ENCODE measurements at places on chromosomes 7 and 10.

GRCh38 chr7:145729691-145730090 is 386.9 kb upstream of the CNTNAP2 start:
- no peak for DNase-seq

DNA sequence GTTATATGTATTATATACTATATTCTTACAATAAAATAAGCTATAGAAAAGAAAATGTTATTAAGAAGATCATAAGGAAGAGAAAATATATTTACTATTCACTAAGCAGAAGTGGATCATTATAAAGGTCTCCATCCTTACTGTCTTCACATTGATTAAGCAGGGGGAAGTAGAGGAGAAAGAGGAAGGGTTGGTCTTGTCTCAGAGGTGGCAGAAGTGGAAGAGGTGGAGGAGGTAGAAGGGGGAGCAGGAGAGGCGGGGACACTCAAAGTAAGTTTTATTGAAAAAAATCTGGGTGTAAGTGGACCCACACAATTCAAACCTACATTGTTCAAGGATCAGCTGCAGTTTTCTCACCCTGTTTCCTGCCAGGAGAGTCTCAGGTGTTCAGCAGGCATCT is 28.9 kb upstream of the ERCC6 start:
- no peak for DNase-seq

DNA sequence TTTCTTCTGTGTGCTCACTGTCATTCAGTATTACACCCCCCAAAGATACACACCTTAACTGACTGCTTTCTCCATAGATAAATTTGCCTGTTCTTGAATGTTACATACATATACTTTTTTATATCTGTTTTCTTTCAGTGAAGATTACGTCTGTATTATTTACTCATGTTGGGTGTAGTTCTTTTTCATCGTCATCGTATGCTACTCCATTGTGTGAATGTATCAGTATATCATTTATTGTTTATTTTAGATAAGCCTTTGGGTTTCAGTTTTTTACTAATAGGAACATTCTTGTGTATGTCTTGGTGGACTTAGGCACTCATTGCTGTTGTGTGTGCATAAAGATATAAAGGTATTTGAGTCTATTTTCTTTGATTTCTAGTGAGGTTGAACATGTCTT is 64.4 kb downstream of the SEPTIN7 start:
- DNase-seq: no peak

DNA sequence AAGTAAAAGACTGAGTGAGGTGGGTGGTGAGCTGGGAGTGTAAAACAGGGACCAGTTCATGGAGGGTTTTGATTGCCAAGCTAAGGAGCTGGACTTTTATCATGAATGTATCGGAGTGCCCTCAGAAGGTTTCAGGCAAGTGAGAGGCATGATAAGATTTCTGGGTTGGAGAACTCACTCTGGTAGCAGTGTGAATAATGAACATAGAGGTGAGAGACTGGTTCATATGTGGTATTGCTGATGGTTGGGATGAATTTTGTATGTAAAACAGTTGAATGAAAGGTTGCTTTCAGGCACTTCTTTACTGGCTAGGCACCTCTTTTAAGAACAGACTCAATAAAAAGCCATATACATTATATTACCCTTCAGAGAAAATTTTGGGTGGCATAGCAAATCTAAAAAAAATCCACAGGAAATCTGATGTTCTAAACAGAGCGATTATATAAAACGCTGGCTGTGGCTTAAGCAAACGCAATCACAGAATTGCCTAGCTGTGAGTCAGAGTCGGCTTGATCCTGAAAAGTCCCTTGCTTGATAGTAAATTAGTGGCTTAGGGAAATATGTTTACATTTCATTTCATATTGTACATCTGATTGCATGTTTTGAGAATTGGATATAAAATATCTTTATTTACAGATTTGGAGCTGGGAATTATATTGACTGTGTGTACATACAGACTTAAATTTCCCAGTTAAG is 92.9 kb upstream of the HDAC9 start:
- no peak for DNase-seq

DNA sequence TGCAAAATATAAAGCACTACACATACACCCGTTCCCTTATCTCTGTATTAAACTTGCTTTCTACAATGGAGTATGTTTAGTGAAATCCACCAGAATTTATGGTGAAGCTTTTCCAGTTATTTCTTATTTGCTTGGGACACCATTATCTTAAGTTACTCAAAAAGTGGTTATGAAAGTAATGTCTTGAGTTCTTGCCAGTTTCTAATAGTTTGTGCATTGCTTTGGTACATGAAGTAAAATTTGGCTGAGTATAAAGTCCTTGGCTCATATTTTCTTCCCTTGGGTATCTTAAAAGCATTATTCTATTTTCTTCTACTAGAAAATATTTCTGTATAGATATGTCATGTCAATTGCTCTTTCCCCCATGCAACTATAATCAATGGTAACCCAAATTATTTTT is 85.2 kb downstream of the POLR1F start:
- no peak for DNase-seq

DNA sequence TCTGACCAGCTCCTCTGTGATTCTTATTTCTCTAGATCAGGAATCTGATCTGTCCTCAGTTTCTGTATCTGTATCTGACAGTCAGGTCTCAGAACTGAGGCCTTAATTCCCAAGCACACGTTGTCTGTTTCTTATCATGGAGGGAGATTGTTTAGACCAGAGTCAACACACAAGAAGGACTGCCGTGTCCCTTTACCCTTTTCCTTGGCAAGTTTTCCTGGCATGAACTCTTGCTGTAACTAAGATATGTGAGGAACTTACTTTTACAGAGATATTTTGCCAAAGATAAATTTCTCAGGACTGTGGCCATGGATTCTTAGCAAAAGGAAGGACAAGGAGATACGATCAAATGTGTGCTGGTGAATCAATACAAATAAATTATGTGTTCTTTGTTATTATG is 181.0 kb downstream of the SORCS3 start:
- no peak for DNase-seq

DNA sequence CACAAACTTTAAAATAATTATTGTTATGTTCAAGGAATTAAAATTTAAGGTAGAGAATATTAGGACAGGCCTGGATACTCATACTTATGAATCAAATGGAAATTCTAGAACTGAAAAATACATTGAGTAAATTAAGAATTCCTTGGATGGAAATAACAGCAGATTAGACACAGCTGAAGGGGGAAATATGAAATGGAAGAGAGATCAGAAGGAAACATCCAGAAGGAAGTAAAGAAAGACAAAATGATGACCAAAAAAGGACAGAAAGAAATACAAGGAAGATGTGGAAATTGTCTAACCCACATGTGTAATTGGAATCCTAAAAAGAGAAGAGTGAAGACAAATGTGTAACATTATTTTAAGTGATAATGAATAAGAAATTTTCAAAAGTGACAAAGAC is 128.9 kb downstream of the ATRNL1 start:
- no peak for DNase-seq

DNA sequence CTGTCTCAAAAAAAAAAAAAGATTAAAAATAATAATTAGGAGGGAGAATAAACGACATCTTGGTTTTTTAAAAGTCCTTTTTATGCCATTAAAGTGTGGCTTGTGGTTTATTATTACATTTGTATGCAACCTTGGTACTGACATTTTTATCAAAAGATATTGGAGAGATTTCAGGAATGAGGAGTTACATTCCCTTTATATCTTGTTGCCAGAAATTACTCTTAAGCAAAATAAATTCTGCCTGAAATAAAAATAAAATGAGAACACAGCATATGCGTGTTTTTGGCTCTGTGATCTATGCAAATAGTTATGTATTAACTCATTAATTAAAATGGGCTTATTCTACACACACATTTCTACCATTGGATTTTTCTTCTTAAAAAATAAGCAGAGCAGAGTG is 202.4 kb downstream of the BICC1 start:
- DNase-seq: no peak

DNA sequence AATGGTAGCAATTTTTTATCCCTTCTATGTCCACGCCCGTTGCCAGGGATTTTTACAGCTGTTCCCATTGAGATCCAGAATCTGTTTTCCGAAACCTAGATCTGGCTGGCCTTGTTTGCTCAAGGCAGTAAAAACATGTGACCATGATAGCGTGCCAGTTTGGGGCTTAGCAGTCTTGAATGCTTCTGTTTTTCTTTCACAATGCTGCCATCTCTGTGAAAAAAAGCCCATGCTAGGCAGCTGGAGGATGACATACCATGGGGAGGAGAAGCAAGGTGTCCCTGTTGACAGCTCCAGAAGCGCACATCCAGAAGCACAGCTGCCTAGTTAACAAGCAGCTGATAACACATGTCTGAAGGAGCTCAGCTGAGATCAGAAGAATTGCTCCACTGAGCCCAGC is 2.2 kb upstream of the ZNF92 start:
- DNase-seq: no peak

DNA sequence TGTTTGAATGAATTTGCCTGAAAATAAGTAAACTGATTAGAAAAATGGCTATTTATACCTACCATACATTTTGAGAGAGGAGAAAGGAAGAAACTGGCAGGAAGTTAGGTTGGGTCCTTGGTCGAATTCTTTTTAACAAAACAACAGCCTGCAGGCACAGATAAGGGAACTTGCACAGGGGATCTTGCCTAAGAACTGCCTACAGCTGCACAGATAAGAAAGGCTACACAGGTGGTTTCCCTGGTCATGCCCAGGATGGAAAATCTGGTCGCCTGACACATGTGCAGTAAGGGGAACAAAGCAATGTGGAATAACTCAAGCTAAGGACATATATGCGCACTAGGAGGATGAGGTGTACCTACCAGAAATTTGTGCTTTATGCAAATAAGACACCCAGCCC is 732.1 kb upstream of the POT1 start:
- no peak for DNase-seq

- no peak for DNase-seq
Measured at GRCh38 chr7:143979359-143979758, 20.8 kb upstream of the OR6B1 start.

DNA sequence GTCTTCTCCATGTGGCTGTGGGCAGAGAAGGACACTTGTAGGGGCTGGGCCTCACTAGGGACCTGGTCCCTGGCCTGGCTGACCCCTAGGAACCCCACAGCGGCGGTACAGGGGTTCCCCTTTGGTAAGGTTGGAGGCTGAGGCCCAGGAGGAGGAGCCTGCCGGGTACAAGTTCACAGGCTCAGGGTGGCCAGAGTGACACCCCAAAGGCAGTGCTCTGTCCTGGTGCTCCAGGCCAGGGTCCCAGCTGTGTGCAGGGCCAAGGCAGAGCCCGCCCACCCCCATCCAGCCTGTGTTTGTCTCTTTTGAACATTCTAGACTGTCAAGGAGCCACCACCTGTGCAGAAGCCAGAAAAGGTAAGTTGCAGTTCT is 23.3 kb downstream of the ANTXRL start:
- DNase-seq: no peak

GRCh38 chr7:36949711-36950600 is 225.7 kb upstream of the AOAH start:
- no peak for DNase-seq

DNA sequence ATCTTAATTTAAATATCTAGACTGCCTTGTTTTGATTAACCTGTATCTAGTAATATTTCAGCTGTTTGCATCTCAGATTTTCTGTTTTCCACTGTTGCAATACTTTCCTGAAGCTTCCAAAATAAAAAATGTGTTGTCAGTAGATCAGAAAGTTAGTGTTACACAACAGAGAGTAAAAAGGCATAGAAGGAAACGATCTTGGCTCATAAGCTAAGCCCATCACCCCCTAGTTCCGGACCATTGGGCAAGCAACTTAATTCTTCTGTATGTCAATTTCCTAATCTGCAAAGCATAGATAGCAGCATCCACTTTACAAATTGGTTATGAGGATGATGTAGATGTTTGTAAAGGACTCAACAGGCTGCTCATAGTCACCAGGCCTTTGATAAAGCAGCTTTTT is 4.4 kb downstream of the PON3 start:
- no peak for DNase-seq

GRCh38 chr7:132991615-132992587 is 90.0 kb downstream of the CHCHD3 start:
- no peak for DNase-seq

- DNase-seq: no peak
Measured at GRCh38 chr10:50464004-50464409, 159.7 kb downstream of the SGMS1 start.

GRCh38 chr7:29878081-29878688 is 71.9 kb downstream of the WIPF3 start:
- no peak for DNase-seq

DNA sequence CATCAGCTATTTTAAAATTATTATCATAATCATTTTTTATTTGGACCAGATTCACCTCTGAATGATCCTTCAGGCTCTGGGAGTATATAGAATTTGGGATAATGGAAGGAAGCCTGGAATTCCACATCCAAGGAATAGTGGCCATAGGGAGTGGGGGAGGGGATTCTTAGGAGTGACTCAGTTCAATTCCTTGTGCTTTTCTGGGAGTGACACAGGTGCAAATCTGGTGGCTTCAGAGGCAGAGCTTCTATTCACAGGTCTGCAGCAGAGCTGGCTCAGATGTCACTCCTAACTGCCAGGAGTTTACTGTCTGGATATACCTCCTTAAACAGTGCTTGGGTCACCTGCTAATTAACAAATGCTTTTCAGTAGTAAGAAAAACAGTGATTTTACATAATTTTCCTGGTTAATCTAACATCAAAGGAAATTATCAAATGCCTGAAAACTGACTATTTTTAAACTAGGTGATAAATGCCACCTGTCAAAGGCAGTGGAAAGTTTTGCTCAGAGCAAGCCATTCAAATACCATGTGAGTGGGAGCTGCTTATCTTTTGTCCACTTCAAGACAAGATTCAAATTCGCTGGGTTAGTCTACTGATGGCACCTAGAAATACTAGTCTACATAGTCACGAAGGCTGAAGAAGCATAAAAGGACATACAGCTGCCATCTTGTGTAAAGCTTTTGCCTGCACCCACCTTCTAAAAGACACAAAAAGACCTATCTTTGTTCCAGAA is 106.7 kb upstream of the LAMB4 start:
- no peak for DNase-seq

- peak; percentile 36 for DNase-seq
Measured at GRCh38 chr7:78073609-78074382, 275.2 kb downstream of the PHTF2 start.

Measured in NCI-H187 (cell line).